Fibroblast of skin of right quadriceps (primary cell): ENCODE measurements at places on chromosomes 4 and X.

GRCh38 chr4:124934916-124935315 lies 222.4 kb upstream of the ANKRD50 start:
- no peak for DNase-seq

DNA sequence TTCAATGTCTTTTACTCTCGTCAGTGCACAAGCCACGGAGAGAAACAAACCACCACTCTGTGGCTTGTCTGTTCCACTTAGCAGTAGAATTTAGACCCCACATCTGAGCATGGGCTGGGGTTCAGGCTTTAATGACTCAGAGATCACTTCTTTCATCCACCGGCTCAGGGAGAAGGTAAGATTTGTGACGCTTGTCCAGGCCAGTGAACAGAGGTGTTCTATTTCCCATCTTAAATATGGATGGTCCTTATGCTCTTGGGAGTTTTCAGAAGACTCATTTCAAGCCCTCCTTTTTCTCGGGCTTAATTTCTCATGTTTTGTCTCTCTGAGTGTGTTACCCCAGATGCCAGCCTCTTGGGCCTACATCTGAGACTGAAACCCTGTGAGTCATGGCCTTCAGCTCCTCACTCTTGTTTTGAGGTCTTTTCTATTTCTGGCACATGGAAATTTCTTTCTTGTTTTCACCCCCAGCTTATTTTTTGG lies 127.4 kb upstream of the SFRP2 start:
- no peak for DNase-seq

DNA sequence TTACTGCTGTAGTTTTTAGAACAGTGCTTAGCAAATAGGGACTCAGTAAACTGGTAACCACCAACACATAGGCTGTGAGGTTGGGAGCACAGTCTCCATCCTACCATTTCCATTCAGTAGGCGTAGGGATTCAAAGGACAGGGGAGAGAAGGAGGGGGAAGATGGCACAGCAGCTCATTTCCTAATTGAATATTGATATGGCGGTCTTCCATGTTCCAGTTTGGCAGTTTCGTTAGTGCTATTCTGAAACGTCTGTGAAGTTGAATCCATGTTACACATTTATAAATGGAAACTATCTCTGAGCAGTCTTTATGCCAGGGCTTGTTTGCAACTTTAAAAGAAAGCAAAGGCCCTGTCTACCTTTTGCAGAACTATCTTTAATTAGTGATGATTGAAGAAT lies 105.5 kb downstream of the PARM1 start:
- no peak for DNase-seq

GRCh38 chrX:7068939-7069367 lies 78.6 kb upstream of the STS start:
- peak; percentile 1 for DNase-seq

GRCh38 chrX:10404436-10404835 lies 215.9 kb downstream of the MID1 start:
- DNase-seq = peak; percentile 80

GRCh38 chr4:121788896-121789295 lies 12.2 kb upstream of the EXOSC9 start:
- DNase-seq = no peak

- DNase-seq = no peak
These were observed 188.2 kb downstream of the DCAF12L2 start for GRCh38 chrX:125977851-125978250.

DNA sequence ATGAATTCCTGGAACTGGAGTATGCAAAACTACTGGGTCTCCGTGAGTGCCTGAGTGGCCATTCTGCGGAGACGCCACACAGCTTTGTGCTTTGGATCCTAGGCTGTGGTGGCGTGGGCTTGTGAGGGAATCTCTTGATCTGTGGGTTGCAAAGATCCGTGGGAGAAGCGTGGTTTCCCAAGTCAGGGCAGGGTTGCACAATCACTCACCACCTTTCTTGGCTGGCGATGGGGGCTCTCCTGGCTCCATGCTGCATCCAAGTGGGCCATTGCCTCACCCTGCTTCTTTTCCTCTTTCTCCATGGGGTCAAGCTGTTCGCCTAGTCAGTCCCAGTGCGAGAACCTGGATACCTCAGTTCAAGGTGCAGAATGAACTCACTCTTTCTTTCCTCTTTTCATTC lies 62.5 kb downstream of the SLAIN2 start:
- no peak for DNase-seq

GRCh38 chrX:134513091-134513490 lies 53.1 kb downstream of the HPRT1 start:
- DNase-seq = peak; percentile 34

GRCh38 chr4:18529482-18529881 lies 507.9 kb upstream of the LCORL start:
- DNase-seq = no peak

- no peak for DNase-seq
These were observed 95.0 kb downstream of the RASGEF1B start for GRCh38 chr4:81376720-81377119.

GRCh38 chr4:142778900-142779299 lies 67.2 kb downstream of the INPP4B start:
- DNase-seq = peak; percentile 6

DNA sequence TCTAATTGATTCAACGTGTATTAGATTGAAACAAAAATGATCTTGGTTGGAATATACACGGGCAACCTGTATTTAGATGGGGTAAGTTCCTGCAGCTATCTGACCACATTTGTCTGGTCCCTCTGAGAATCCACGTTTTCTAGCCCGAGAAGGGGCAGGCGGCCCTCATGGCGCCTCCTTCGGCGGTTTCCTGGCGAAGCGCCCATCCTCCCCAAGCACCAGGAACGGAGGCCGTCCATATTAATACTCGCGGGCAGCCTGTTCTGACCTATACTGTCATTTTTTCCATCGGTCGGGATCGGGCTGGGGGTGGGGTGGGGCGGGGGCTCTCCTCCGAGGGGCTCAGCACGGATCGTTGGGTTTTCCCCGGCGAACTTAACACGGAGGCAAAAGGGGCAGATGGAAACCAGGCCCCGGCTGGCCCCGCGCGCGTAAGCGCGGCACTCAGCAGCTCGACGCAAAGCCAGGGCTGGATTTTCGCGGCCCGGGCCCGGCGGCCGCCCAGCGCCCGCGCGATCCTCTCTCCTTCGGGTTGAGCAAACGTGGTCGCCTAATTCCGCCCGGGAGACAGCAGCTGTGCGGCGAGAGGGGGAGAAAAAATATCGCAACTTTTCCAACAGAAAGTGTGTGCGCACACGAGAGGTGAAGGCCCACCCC lies 77.2 kb upstream of the BCOR start:
- peak; percentile 59 for DNase-seq

- peak; percentile 50 for DNase-seq
These were observed 47.9 kb downstream of the MAD2L1 start for GRCh38 chr4:120018786-120019185.

DNA sequence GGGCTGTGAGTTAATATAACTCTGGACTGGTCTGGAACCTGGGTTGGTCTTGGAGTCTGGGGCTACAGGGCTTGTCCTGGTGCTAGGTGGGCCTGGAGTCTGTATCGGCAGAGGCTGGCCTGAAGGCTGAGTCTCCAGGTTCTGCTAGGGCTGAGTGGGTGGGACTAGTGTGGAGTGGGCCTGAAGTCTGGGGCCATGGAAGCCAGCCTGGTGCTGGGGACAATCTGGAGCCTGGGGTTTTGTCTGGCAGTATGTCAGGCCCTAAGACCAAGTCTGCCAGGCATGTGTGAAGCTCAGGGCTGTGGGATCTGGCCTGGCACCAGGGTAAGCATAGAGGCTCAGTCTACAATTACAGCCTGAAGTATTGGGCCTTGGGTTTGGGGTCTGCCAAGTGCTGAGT lies 742.6 kb upstream of the GRIA3 start:
- no peak for DNase-seq

DNA sequence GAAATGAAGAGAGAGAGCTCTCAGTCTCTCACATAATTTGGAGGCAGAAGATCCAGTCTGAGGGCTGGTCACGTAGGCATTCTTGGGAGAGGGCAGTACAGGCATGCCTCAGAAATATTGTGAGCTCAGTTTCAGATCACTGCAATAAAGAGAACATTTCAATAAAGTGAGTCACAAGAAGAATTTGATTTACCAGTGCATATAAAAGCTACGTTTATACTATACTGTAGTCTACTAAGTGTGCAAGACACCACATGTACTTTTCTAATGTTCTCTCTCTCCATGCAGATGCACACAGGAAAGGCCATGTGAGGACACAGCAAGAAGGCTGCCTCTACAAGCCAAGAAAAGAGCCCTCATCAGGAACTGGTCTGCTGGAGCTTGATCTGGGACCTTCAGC lies 583.5 kb upstream of the FAT1 start:
- peak; percentile 57 for DNase-seq

GRCh38 chr4:138509346-138509745 lies 267.2 kb upstream of the SLC7A11 start:
- no peak for DNase-seq

DNA sequence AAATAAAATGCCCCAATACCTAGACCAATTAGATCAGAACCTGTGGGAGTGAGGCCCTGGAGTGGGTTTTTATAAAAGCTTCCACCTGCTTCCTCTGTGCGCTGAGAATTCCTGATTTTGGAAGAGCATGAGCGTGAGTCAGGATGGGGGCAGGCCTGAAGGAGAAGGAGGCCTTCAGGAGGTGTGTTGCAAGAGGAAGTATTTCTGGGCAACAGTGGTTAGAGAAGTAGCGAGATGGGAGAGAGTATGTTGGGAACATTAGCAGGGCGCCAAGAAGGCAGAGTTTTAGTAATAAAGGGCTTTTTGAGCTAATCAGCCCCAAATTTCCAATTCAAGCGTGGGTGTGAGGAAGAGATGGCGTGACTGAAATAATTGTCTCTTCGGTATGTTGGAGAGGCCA lies 349.8 kb downstream of the UNC5C start:
- no peak for DNase-seq

- no peak for DNase-seq
These were observed 4.6 kb downstream of the ALAS2 start for GRCh38 chrX:55026143-55026542.

GRCh38 chrX:124228849-124229248 lies 103.6 kb upstream of the TEX13D start:
- DNase-seq = no peak

DNA sequence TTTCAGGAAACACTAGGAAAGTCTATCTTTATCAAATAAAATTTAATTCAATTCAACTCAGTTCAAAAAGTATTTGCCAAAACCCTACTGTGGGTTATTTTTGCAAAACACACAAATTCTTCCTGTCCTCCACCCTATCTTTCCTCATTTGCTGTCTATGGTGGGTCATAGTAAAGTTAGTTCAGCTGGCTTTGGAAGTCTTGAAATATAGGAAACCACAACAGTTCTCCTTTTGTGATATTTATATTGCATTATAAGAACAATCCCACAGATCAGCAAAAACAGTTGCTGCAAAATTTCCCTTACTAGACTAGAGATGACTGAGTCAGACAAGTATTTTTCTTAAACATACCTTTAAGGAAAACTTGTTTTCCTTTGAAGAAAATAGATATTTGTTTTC lies 22.2 kb downstream of the CYBB start:
- no peak for DNase-seq

DNA sequence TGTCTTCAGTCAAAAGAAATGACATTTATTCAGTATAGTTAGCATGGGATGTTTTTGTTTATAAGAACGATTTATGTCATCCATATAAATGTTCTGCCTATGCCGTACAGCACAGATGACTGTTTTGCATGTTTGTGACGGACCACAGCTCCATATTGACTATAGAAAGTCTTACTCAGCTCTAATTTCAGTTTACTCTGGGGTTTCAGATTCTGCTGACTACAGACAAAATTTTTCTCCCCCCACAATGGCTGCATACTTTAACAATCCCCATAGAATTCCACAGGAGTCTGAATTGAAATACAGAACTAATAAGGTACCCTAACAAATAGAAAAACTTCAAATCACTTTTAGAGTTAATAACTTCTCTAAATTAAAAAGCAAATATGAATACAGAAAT lies 191.0 kb downstream of the SCFD2 start:
- peak; percentile 40 for DNase-seq

- DNase-seq = no peak
These were observed 207.1 kb downstream of the TRAM1L1 start for GRCh38 chr4:116878280-116878679.
